ENCODE measurements at places on chromosomes 5 and 9.

- DNase-seq: no peak
Observed at GRCh38 chr9:131121346-131121745, 4.0 kb upstream of the NUP214 start.

- no peak for DNase-seq
Observed at GRCh38 chr9:108671794-108672193, 184.0 kb downstream of the ACTL7B start.

GRCh38 chr9:127981559-127982121, 851 bp upstream of the EEIG1 start:
- no peak for DNase-seq

- DNase-seq: no peak
Observed at GRCh38 chr5:1911773-1912235, 29.1 kb upstream of the IRX4 start.

GRCh38 chr9:88791105-88791805, 200.0 kb upstream of the S1PR3 start:
- no peak for DNase-seq

DNA sequence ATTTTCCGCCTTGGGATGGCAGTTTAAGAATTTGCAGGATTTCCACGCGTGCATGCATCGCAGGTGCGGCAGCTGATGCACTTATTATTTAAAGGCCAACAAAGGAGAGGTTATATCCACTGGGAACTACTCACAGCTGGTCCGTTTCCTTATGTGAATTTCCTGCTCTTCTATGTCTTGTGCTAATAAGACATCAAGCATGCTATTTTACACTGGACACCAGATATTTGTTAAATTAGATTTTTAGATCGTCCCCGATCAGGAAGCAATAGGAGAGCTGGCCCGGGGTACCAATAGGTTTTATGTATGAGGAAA, 476 bp upstream of the DTWD2 start:
- no peak for DNase-seq

Data from GM12865 (cell line).